ENCODE measurements at places on chromosomes 12 and 14.
A peak's percentile ranks its signal among the peaks of the same experiment; 100 is the strongest.

DNA sequence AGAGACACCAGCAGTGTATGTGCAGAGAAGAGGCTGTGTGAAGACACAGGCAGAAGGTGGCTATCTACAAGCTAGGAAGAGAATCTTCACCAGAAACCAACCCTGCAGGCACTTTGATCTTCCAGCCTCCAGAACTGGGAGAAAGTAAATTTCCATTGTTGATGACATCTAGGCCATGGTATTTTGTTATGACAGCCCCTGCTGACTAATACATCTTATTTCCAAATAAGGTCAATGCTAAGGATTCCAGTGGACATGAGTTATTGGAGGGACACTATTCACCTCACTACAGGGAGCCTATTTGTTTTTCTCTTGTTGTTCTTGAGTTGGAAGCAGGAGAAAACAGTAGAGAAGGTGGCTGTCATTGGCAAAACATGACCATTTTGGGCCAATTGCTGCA lies 88.5 kb upstream of the RIN3 start:
- DNase-seq, result no peak

GRCh38 chr14:101374373-101375338 lies 186.6 kb upstream of the DIO3 start:
- peak; percentile 4 for DNase-seq

DNA sequence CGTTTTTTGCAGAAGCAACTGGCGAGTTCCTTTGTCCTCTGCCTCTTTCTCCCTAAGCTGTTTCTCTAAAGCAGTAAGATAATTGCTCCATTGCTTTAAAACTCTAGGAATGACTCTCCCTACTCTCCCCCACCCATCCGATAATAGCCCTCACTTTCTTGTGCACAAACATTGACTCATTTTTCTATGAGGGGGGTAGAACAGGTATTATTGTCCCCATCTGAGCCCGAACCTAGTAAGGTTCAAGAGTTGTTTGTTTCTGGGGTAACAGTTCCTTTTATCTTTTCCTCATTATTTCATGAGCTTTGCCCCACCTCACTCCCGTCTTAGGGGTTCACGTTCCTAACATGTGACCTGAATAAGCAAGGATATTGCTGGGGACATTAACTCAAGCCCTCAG lies 190.6 kb downstream of the EMP1 start:
- DNase-seq, result no peak

GRCh38 chr12:6667559-6668210 lies 4.8 kb upstream of the ING4 start:
- DNase-seq, result no peak

- no peak for DNase-seq
Measured at GRCh38 chr12:67459173-67459572, 189.4 kb upstream of the DYRK2 start.

- no peak for DNase-seq
Measured at GRCh38 chr12:64459394-64459891, 7.5 kb downstream of the TBK1 start.
